ENCODE measurements at places on chromosomes 3 and 15.

GRCh38 chr3:159879146-159879545 is 109.5 kb upstream of the IL12A start:
- DNase-seq = no peak

- no peak for DNase-seq
Observed at GRCh38 chr15:60576044-60576443, 97.1 kb upstream of the ICE2 start.

GRCh38 chr3:88117683-88118082 is 32.1 kb upstream of the C3orf38 start:
- no peak for DNase-seq

DNA sequence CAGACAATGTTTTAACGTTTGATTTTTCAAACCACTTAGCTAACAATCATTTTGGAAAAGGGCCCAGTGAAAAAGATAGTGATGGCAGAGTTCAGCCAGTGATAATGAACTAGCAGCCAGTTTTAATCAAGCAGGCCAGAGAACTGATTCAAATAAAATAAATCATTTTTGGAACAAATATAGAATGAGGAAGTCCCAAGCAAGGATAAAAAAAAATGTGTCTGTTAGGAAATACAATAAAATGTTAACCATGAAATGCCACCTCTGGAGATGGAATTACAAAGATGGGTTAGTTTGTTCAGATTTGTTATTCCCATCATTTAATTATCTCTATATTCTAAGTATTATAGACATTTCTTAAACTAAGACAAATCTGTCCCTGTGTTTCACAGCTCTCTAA is 1.1 kb downstream of the HERC1 start:
- DNase-seq = no peak

DNA sequence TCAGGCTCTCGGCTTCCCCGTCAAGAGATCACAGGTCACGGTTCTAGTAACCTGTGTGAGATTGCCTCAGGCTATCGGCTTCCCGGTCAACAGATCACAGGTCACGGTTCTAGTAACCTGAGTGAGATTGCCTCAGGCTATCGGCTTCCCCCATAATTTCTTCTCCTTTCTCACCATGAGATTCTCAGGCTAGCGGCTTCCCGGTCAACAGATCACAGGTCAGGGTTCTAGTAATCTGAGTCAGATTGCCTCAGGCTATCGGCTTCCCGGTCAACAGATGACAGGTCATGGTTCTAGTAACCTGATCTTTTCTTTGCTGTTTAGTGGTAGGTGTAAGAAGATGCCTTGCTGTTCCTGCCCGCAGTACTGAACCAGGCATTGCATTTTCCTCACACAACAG is 418.2 kb upstream of the ZNF717 start:
- no peak for DNase-seq

DNA sequence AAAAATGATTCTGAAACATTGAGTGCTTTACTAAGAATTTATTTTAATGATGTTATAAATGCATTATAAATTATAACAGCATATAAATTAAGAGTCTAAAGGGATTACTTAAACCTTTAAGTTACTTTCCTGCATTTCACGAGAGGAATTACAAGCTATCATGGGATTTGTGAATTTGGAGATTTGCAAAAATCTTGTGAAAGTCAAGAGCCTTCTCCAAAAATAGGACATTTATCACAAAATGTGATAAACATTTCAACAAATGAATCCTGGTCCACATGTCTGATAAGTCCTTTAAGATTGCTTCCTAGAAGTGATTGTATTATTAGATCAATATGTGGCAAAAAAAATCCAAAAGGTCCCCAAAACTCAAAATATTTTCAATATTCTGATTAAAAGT is 154.5 kb downstream of the ATP8B4 start:
- DNase-seq = no peak

GRCh38 chr3:183618542-183618941 is 16.9 kb upstream of the KLHL24 start:
- DNase-seq = no peak

Measured in C1 segment of cervical spinal cord (tissue), 14 donors.